Activated naive CD4-positive, alpha-beta T cell treated with anti-CD3 and anti-CD28 coated beads, Interleukin-2, amount 10 ng/mL, durations not matched to agents 7 days and 5 days (primary cell): ENCODE measurements at places on chromosomes 6 and 20.

DNA sequence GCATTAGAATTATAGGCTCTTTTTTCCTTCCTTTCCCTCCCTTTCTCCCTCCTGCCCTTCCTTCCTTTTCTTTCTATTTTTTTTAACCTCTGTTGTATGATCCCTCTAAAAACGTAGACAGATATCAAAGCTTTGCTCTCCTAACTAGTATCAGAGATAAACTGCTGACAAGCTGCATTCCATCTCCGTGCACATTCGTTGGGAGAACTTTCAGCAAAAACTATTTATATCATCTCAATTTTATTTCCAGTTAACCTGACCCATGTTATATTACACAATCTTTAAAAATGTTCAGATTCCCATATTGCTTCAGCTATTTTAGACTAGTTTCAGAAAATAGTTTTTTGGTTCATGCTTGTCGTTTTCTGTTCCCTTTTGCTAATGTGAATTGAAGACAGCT, 47.3 kb downstream of the RNF217 start:
- H3K36me3 ChIP-seq = no peaks in the 10 kb centered on the region
- H3K27me3 ChIP-seq = no peaks in the 10 kb centered on the region
- no peak overlapping the region for H3K4me3 ChIP-seq
- peaks cover 6% of the 10 kb centered on the region for H3K4me1 ChIP-seq

- H3K36me3 ChIP-seq = no peaks in the 10 kb centered on the region
- H3K27me3 ChIP-seq = no peaks in the 10 kb centered on the region
- H3K27ac ChIP-seq = no peak overlapping the region
- no peaks in the 10 kb centered on the region for H3K4me1 ChIP-seq
- no peak overlapping the region for H3K4me3 ChIP-seq
These were observed 83.3 kb upstream of the ID4 start for GRCh38 chr6:19753826-19754225.

DNA sequence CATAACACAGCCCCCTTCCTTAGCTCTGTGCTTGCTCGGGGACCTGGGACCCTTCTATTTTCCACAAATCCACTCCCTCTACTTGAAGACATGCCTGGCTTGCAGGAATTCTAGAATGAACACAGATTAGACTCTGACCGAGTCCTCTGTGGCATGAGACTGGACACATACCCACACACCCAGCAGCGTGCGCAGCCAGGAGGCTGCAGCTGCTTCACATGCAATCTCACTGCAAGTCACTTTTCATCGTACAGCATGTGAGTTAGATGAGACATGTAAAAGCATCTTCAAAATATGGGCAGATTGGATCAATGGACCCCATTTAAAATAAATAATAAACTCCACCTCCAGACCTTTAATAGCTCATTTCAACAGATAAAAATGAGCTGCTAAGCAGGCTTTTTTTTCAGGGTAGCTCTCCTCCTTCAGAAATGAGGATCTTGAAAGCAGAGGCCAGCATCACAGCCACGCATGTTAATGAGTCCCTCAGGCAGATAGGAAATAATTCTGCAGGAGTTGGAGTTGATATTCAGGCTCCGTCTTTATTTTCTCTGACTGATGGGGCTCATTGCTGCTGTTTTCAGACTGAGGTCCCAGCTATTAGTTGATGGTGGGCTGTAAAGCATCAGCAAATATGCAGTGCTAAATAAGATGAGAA, 215.1 kb upstream of the GGTLC1 start:
- DNase-seq = no peak
- no peak overlapping the region for H3K27ac ChIP-seq
- no peaks in the 10 kb centered on the region for H3K4me1 ChIP-seq
- H3K36me3 ChIP-seq = no peaks in the 10 kb centered on the region
- no peak overlapping the region for H3K4me3 ChIP-seq

DNA sequence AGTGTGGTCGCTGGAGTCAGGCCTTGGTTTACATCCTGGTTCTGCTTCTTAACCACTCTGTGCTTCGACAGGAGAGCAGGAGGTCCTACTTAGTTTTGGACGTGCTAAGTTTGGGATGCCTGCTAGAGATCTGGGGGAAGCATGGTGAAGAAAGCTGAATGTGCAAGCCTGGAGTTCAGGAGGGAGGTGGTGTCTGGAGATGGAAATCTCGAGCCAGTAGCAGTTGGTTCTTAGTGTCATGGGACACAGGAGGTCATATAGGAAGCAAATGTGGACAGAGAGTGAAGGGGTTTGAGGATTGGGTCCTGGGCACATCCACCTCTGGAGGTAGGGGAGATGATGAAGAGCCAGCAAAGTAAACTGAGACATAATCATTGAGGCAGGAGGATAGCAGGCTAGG, 131.4 kb downstream of the SYCP2 start:
- H3K36me3 ChIP-seq = no peaks in the 10 kb centered on the region
- H3K4me3 ChIP-seq = no peak overlapping the region
- no peak overlapping the region for H3K27ac ChIP-seq
- DNase-seq = no peak
- no peaks in the 10 kb centered on the region for H3K4me1 ChIP-seq
- peaks cover 19% of the 10 kb centered on the region for H3K27me3 ChIP-seq

DNA sequence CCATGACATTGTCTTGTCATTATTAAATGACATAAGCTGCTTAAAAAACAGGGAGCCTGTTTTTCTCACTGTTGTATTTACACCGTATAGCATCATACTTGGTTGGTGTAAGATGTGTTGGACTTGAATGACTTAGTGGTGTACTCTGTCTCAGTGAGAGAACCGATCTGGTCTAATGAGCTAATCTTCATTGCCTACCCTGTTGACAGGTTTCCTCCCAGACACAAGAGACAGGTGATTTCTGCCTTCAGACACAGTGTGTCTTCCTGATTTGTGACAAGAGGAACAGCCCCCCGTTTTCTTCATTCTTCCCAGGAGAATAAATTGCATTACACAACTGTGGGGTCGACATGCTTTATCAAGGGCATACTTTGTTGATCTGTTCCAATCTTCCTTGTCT, 137.2 kb upstream of the ID4 start:
- no peak overlapping the region for H3K4me3 ChIP-seq
- H3K27me3 ChIP-seq = no peaks in the 10 kb centered on the region
- H3K36me3 ChIP-seq = no peaks in the 10 kb centered on the region
- H3K27ac ChIP-seq = no peak overlapping the region
- no peaks in the 10 kb centered on the region for H3K4me1 ChIP-seq

DNA sequence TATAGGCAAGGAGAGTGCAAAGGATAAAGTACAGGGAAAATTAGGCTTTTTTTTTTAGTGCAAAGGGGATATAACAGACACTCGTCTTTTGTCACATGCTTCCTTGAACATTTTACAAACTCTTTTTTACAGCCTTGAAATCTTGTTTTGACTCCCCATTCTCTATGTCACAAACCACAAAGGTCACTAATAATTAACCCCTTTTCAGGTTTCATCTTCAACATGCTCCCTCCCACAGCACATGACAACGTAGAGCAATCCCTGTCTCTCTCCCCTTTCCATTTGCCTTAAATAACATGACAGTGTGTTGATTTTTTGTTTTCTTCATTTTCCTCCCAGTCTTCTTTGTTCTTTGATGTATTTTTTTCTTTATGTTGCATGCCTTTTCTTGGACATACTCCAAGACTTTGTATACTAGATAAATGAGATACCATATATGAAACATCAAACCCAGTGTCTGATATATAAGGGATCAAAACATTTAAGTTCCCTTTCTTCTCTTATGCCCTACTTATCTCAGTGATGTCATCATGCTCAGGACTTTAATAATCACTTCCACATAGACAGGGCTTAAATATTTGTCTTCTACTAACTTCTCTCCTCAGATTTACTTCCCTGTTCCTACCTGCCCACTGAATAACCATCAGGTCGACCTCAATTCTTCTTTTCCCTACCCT, 378.7 kb upstream of the HSF2 start:
- H3K36me3 ChIP-seq = no peaks in the 10 kb centered on the region
- no peaks in the 10 kb centered on the region for H3K27me3 ChIP-seq
- peaks cover 5% of the 10 kb centered on the region for H3K4me1 ChIP-seq
- no peak overlapping the region for H3K4me3 ChIP-seq

- no peak overlapping the region for H3K27ac ChIP-seq
- H3K27me3 ChIP-seq = no peaks in the 10 kb centered on the region
- H3K36me3 ChIP-seq = no peaks in the 10 kb centered on the region
- H3K4me3 ChIP-seq = no peak overlapping the region
These were observed 20.6 kb upstream of the FABP7 start for GRCh38 chr6:122758927-122759334.

DNA sequence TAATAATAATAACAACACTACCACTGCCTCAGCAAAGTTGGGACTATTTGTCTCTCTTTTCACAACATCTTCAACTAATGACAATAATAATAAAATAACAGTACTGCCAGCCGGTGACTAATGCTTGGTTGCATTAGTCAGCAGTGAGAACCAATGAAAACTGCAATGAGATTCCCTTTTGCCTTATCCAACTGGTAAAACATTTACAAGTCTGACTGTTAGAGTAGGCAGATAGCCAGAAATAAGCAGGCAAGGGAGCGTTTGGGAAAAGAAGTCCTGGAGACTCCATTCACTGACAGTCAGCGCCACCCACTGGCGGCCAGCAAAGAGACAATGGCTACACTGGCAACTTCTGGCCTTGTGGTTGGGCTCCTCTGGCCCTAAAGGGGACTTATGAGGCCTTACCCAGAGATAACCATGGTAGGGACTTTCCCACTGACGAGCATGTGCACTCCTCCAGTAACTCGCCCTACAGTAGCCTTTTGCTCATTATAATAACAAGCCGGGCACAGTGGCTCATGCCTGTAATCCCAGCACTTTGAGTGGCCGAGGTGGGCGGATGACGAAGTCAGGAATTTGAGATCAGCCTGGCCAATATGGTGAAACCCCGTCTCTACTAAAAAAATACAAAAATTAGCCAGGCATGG, 3.4 kb upstream of the NSFL1C start:
- peaks cover 38% of the 10 kb centered on the region for H3K27me3 ChIP-seq
- peak; percentile 38 for DNase-seq
- peaks cover 24% of the 10 kb centered on the region for H3K4me1 ChIP-seq
- no peak overlapping the region for H3K27ac ChIP-seq

DNA sequence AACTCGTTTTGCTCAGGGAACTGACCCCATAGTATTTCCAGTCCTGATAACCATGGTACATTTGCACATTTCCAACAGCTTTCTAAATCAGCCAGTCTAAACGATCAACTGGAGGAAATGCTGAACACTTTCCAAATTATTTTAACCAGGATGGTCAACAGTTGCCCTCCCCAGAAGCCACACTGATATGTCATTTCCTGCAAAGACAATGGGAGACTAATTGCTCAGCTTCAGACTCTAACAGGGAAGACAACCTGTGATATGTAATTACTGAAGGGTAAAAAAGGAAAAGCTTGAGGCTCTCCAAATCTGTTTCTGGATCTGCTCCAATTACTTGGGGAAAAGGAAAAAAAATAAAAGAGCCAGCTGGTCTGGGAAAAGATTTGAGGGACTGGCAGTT, 88.8 kb downstream of the FYN start:
- H3K4me1 ChIP-seq = peaks cover 55% of the 10 kb centered on the region
- DNase-seq = no peak
- no peaks in the 10 kb centered on the region for H3K27me3 ChIP-seq
- H3K4me3 ChIP-seq = no peak overlapping the region
- peaks cover 36% of the 10 kb centered on the region for H3K36me3 ChIP-seq

GRCh38 chr6:107718341-107718740, 105.8 kb downstream of the SCML4 start:
- H3K27me3 ChIP-seq = no peaks in the 10 kb centered on the region
- peak overlapping the region; percentile 33 for H3K27ac ChIP-seq
- H3K36me3 ChIP-seq = peaks cover 69% of the 10 kb centered on the region
- H3K4me1 ChIP-seq = peaks cover 71% of the 10 kb centered on the region
- no peak overlapping the region for H3K4me3 ChIP-seq

DNA sequence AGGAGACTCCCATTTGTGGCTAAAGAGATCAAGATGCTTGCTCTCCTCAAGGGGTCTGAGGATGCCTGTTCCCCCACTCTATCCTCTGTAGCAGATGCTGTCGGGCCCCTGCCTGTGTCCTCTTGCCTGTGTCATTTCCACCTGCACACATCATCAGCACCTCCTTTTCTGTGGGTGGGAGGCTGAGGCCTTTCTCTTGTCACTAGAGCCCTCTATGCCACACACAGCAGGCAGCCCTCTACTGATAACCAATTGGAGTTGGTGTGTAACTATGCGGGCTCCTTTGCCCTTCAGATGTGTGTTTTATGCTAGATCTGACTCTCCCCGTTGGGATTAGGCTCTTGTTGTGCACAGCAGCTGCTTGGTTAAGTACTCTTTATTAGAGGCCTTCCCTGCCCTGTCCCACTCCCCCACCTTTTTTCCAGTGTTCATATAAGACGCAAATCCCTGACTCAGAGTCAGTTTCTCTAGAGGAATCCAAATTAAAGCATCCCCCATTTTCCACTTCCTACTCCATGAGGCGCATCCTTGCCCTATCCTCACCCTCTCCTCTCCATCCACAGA, 7.7 kb downstream of the TREML2 start:
- H3K27me3 ChIP-seq = no peaks in the 10 kb centered on the region
- peaks cover 84% of the 10 kb centered on the region for H3K36me3 ChIP-seq
- DNase-seq = no peak
- peak overlapping the region; percentile 79 for H3K27ac ChIP-seq
- H3K4me3 ChIP-seq = no peak overlapping the region
- H3K4me1 ChIP-seq = peaks cover 69% of the 10 kb centered on the region

- no peaks in the 10 kb centered on the region for H3K4me1 ChIP-seq
- DNase-seq = no peak
- H3K4me3 ChIP-seq = no peak overlapping the region
- no peak overlapping the region for H3K27ac ChIP-seq
- peaks cover 7% of the 10 kb centered on the region for H3K27me3 ChIP-seq
These were observed 38.7 kb upstream of the SMIM28 start for GRCh38 chr6:138339024-138339423.

GRCh38 chr6:87029711-87030314, 65.1 kb downstream of the CGA start:
- H3K36me3 ChIP-seq = no peaks in the 10 kb centered on the region
- no peaks in the 10 kb centered on the region for H3K27me3 ChIP-seq
- no peak overlapping the region for H3K27ac ChIP-seq
- no peak for DNase-seq

DNA sequence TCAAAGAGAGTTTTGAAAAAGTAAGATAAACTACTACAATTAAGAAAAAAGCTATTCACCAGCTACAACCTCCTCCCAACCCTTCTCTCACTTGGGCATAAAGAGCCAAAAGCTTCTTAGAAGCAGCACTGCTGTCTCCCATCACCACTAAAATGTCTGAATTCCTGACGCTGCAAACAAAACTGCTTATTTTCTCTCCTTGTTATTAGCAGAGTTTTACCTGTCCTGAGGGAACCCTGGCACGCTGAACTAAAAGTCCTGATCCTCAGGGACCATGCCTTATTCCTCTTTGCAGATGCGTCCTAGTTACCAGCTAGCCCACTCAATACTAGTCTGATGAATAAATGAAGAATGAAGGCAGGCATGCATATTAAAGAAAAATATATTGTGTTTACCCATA, 1.1 kb downstream of the HACE1 start:
- no peak for DNase-seq
- H3K36me3 ChIP-seq = peaks cover 6% of the 10 kb centered on the region
- H3K4me1 ChIP-seq = peaks cover 42% of the 10 kb centered on the region
- H3K4me3 ChIP-seq = peak overlapping the region; percentile 94
- no peak overlapping the region for H3K27ac ChIP-seq
- H3K27me3 ChIP-seq = peaks cover 1% of the 10 kb centered on the region
